RWPE2 (cell line): ENCODE measurements at places on chromosomes 7 and 10.
A peak's percentile ranks its signal among the peaks of the same experiment; 100 is the strongest.

DNA sequence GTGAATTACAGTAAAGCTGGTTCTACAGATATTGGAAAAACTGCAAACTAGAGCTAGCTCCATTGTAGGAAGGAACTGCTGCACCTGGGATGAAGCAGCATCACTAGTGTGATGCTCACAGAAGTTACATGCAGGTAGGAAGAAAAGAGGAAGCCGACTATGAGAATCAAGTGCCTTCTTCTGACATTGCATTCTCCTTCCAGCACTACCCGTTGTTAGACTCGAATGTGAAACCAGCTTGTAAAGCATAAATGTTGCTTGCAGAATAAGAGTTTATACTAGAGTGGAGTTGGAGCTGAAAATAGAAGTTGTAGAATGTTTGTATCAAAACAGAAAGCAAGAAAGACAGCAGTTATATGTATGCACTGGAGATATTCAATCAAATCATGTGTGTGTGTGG, 49.9 kb downstream of the TRIM24 start:
- no peaks in the 10 kb centered on the region for H3K27me3 ChIP-seq
- no peak overlapping the region for H3K4me3 ChIP-seq
- H3K36me3 ChIP-seq = peaks cover 4% of the 10 kb centered on the region
- no peaks in the 10 kb centered on the region for H3K4me1 ChIP-seq
- DNase-seq = no peak
- H3K27ac ChIP-seq = no peak overlapping the region

GRCh38 chr7:138821912-138822311, 23.9 kb upstream of the ATP6V0A4 start:
- H3K4me3 ChIP-seq = no peak overlapping the region
- no peaks in the 10 kb centered on the region for H3K27me3 ChIP-seq
- H3K27ac ChIP-seq = no peak overlapping the region
- no peaks in the 10 kb centered on the region for H3K36me3 ChIP-seq
- DNase-seq = no peak

- H3K4me3 ChIP-seq = no peak overlapping the region
- H3K4me1 ChIP-seq = peaks cover 52% of the 10 kb centered on the region
- DNase-seq = no peak
- peaks cover 53% of the 10 kb centered on the region for H3K36me3 ChIP-seq
- H3K27me3 ChIP-seq = no peaks in the 10 kb centered on the region
- H3K27ac ChIP-seq = peak overlapping the region; percentile 69
Measured at GRCh38 chr10:69359148-69359547, 57.6 kb downstream of the TACR2 start.

DNA sequence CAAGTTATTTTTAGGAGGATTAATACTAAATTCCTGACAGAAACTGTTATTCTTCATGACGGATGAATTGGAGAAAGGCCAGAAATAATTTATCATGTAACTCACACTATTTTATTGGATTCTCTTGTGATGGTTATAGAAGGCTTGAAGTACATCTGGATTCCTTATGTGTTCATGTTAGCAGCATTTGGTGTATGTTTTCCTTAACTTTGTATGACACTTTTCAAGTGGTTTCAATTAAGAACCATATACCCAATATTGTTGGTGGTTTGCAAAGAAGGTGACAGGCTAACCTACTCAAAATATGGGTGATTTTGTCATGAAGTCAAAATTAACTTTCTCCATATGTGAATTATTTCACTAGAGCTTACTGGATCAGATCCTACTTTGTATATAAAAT, 532.2 kb upstream of the CNTNAP2 start:
- no peak for DNase-seq
- no peak overlapping the region for H3K27ac ChIP-seq
- H3K36me3 ChIP-seq = no peaks in the 10 kb centered on the region
- no peaks in the 10 kb centered on the region for H3K27me3 ChIP-seq

DNA sequence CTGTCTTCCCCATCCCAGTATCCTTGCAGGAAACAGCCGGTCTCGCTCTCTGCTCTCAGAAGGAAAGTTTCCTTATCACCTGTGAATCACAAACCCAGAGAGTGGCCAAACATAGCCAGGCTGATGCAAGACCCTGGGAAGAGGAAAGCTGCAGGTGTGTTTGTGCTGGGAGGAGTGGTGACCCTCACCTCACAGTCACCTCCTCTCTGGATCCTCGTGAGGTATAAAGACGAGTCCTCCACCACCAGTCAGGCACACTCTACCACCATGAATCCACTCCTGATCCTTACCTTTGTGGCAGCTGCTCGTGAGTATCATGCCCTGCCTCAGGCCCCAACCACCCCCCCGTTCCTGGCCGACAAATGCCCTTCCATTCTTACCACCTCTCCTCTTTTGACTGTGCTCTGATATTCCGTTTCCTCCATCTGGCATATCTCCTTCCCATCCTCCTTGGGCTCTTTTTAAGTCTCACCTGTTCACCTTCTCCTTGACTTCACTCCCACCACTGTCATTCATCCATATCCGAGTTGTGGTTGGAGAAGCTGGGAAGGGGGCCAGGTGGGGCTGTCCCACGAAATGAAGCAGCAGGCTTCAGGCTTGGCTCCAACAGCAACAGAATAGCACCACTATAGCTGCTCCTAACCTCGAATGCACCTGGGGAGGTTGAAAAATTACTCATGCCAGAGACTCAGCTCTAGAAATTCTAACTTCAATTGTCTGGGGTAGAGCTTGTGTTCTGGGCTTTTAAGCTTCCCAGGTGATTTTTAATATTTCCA, at the start of gene PRSS1:
PRSS1 (plus strand) TSS at position 255 of the 776 bp plus-strand sequence; CDS start at position 268, 13 bp downstream.
- no peaks in the 10 kb centered on the region for H3K4me1 ChIP-seq
- H3K27me3 ChIP-seq = no peaks in the 10 kb centered on the region
- no peak for DNase-seq
- H3K36me3 ChIP-seq = no peaks in the 10 kb centered on the region
- no peak within 1 kb of the TSS for H3K27ac ChIP-seq

DNA sequence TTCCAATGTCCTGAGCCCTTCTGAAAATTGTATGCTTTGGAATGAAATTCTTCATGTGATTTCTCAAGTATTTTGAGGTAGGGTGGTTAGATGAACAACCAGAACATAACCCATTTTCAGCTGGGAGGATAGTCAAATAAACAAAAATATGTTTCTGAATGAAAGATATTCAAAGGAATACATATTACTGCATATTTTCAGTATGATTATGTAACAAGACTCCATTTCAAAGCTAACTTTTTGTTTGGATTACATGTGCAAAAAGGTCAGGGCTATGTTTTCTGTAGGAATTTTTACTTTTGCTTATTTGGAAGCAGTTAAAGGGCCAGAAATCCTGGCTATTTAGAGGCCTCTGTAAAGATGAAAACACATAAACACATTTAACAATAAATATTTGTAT, 27.7 kb downstream of the CDK6 start:
- H3K27me3 ChIP-seq = no peaks in the 10 kb centered on the region
- peak overlapping the region; percentile 91 for H3K27ac ChIP-seq
- DNase-seq = no peak
- peaks cover 53% of the 10 kb centered on the region for H3K4me1 ChIP-seq
- no peaks in the 10 kb centered on the region; the same call in 1 of the 2 replicates for H3K36me3 ChIP-seq

GRCh38 chr10:113232928-113233511, 283.0 kb downstream of the TCF7L2 start:
- H3K36me3 ChIP-seq = no peaks in the 10 kb centered on the region
- no peak overlapping the region for H3K27ac ChIP-seq
- H3K4me3 ChIP-seq = no peak overlapping the region
- DNase-seq = no peak
- H3K4me1 ChIP-seq = no peaks in the 10 kb centered on the region
- H3K27me3 ChIP-seq = no peaks in the 10 kb centered on the region
